Iris pigment epithelial cell (primary cell): ENCODE measurements at places on chromosomes 3 and 15.
A peak's percentile ranks its signal among the peaks of the same experiment; 100 is the strongest.

GRCh38 chr3:87359826-87360225 lies 83.4 kb upstream of the POU1F1 start:
- DNase-seq, result no peak

GRCh38 chr3:144364737-144365136 lies 393.1 kb downstream of the DIPK2A start:
- DNase-seq, result peak; percentile 34

DNA sequence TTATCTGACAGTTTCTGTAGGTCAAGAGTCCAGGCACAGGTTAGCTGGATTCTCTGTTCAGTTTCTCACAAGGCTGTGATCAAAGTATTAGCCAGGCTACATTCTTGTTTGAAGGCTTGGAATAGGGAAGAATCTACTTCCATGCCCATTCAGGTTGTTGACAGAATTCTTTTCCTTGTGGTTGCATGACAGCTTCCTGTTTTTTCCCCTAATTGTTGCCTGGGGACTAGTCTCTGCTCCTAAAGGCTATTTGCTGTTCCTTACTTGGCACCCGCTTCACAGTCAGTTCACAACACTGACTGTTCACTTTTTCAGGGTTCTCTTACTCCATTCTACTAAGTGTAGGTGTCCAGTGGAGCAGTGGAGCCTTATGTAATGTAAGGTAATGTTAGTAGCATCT lies 115.4 kb upstream of the GBE1 start:
- no peak for DNase-seq

- DNase-seq, result peak; percentile 65
These were observed 33.5 kb downstream of the BCL2L10 start for GRCh38 chr15:52078876-52079700.

- no peak for DNase-seq
These were observed 244.4 kb upstream of the COL8A1 start for GRCh38 chr3:99393961-99394360.

GRCh38 chr15:52259503-52259902 lies 36.1 kb downstream of the MYO5C start:
- DNase-seq, result no peak

GRCh38 chr3:66633402-66634381 lies 132.9 kb upstream of the LRIG1 start:
- DNase-seq, result no peak

- no peak for DNase-seq
These were observed 12.4 kb downstream of the NKTR start for GRCh38 chr3:42612928-42613327.

GRCh38 chr3:55893045-55893664 lies 406.0 kb upstream of the WNT5A start:
- peak; percentile 69 for DNase-seq

DNA sequence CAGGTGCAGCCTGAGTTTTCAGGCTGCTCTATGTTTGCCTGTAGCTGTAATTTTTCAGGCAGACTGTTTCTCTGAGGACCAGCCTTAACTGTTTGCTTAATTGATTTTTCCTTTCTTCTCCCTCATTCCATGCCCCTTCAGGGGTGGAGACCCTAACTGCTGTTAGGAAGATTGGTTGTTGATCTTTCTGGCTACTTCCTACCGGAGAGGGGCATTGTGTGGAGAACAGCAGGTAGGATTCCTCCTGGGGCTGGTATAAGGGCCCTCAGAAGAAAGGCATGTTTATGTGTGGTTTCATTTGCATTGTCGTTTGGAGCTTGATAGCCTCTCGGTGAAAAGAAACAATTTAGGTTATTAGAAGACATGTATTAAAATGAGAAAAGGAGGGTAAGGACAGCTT lies 56.9 kb upstream of the GOLGA6L2 start:
- DNase-seq, result no peak

- DNase-seq, result no peak
These were observed 26.3 kb downstream of the GABRR3 start for GRCh38 chr3:98008855-98009254.

- DNase-seq, result peak; percentile 36
These were observed at the start of gene CAND2 for GRCh38 chr3:12796171-12797123. Gene CAND2, plus strand, starts transcription at chr3:12796680. Its CDS starts 41 bp downstream, at chr3:12796721.

- no peak for DNase-seq
These were observed 168.6 kb downstream of the APBA2 start for GRCh38 chr15:29054171-29055045.

DNA sequence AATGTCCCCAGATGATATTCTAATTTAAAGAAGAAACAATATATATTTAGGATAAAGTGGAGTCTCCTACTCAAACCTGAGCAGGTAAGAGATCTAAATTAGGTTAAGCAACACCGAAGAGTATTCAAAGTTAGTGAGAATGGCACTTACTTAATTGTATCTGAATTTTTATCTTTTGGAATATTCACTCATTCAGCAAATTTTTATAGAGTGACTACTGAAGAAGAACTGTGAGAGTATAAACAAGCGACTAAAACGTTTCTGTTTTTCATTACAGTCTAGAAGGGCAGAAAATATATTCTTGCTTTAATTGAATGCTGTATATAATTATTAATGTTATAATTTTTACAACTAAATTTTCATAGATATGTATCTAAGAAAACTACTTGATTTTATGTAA lies 567.7 kb upstream of the TBL1XR1 start:
- no peak for DNase-seq

DNA sequence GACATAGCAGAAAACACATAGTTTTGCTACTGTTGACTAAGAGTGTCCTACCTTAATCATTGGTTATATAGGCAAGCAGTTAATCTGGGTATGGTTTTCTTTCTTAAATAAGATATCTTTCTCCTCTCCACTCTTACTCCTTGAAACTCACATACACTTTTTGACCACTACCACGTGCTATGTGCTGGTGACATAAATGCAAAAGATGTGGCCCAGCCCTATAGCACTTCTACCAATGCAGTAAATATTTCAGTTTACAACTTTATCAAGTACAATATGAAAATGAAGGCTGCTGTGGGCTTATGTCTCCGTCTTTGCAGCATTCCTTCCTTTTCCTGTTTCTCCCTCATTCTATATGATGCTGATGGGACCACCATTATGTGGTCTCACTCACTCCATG lies 410.2 kb upstream of the CFAP20DC start:
- DNase-seq, result no peak

DNA sequence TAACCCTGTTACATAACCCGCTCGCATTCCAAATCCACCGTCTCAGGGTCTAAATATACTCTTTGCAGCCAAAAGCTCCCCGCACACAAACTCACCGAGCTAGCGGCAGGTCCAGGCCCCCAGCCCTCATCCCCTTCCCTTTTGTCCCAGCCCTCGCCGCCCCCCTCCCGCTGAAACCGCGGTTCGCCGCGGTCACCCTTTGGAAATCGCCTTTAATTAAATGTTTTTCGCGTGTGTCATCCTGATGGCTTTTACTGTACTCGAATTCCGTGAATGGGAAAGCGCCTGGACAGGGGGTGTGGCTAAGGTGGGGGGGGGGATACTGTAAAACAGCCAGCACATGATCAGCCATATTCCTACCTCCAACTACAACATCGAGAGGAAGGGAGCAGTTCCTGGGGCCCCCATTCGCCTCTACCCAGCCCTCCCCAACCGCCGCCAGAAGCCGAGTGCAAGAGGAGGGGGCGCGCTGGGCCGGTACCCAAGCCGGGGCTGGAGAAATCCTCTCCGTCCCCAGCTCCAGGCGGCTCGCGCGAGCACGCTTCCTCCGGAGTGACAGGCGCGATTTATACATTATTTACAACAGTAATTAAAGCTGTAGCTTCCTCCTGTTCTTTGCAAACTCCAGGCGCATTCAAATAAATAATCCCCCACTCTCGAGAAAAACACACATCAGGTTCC lies 1.7 kb downstream of the RORA start:
- DNase-seq, result peak; percentile 60

DNA sequence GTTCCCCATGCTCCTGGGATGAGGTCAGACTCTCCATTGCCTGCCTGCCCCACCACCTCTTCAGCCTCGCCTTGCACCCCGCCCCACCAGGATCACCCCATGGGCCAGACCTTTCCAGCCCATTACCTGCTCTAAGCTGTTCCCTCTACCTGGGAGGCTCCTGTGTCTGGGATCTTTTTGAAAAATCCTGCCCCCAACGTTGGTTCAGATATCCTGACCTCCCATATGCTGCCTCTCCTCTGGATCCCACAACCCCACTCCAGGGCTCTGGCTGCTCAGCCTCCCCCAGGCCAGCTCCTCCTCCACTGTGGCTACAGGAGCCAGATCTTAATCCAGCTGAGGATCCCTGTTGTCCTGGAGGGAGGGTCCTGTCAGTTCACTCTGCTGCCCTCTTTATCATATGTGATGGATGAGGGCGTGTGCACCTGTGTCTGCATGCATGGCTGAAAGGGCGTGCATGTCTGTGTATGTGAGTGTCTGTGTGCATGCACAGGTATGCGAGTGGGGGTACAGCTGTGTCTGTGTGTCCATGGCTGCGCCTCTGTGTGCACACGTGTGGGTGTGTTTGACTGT lies 21.7 kb upstream of the ALAS1 start:
- DNase-seq, result no peak

- no peak for DNase-seq
These were observed 3.4 kb upstream of the FSTL1 start for GRCh38 chr3:120454076-120454689.

DNA sequence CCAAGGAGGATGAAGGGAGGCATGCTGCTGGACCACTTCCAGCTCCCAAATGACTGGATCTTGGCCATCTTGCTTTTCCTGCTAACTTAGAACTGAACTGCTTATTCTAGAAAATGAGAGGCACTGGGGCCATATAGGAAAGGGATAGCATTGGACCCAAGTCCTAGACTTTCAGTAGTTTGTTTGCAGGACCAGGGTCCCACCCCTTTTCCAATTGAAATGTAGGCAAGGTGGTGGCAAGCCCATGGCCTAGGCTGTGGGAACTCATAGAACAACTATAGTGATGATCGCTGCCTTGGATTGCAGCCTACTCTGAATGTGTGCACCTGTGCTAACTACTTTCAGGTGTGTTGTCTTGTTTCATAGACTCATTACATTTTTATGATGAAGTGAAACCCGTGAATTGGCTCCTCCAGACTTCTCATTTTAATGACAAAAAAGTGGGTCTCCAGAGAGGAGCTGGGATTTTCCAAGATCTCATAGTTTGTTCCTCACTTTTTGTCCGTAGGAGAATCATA lies 50.3 kb downstream of the TGFBR2 start:
- DNase-seq, result no peak

GRCh38 chr3:192212335-192212734 lies 515.0 kb downstream of the FGF12 start:
- no peak for DNase-seq

DNA sequence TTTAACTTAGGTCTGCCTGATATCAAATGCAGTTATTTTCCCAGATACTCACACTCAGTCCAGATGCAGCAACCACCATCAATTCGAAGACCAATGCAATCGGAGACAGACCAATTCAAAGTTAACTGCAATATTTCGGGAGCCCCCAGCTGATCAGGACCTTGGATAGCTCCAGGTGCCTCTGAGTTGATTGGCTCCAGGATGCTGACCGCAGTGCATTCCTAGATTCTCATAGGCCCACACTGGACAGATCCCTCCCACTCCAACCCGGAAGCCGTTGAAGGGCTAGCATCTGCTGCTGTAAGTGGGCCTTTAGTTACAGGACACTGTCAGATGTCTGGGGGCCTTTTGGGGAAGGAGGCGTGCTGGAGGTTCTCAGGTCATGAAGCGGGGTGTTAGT lies 89.5 kb upstream of the ATP2B2 start:
- DNase-seq, result peak; percentile 66

GRCh38 chr3:11602886-11603527 lies 40.7 kb downstream of the VGLL4 start:
- no peak for DNase-seq

- DNase-seq, result no peak
These were observed 50.2 kb upstream of the CCR4 start for GRCh38 chr3:32901005-32901932.

DNA sequence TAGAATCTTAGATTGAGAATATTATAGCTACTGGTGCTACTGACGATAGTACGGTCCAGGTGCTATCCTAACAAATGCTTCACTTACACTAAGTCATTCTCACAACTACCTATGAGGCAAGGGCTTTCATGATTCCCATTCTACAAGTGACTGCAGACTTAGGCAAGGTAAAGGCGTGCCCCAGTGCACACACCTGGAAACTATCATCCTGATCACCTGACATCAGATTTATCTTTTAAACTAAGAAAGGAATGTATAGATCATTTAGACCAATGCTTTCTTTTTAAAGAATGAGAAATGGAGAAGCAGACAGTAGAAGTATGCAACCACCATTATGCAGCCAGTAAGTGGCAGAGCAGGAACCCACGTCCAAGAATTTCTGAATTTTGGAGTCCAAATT lies 59.2 kb upstream of the LRRN1 start:
- DNase-seq, result no peak

GRCh38 chr3:192054881-192055280 lies 593.9 kb downstream of the PYDC2 start:
- peak; percentile 20 for DNase-seq

DNA sequence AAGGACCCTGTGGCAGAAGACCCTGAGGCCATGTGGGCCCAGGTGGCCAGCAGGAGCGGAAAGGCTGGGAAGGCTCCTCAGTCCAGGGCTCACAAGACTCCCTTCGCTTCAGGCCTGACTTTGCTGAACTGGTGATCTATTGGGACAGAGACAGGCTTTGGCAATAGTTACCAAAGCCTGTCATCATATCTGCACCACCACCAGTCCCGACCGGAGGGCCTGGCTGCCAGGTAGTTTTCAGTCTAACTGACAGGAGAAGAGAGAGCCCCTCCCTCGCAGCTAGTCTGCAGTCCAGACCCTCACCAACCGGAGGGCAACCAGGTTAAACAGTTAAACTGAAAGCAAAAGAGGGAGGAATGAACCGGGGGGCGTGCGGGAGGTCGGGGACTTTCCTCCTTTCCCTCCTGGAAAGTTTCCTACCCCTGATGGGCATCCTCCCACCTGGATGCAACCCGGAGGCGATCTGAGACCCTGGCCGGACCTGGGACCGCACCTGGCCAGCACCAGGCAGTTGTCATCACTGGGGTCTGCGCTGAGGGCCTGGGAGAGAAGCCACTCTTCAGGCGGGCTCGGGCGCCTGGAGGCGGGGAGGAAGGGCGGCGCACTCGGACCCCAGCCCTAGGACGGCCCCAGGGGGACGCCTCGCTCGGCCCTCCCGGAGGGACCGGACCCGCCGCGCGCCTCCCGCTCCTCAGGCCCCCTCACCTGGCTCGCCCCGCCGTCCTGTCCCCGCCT lies 435 bp downstream of the RAB27A start:
- DNase-seq, result peak; percentile 67

DNA sequence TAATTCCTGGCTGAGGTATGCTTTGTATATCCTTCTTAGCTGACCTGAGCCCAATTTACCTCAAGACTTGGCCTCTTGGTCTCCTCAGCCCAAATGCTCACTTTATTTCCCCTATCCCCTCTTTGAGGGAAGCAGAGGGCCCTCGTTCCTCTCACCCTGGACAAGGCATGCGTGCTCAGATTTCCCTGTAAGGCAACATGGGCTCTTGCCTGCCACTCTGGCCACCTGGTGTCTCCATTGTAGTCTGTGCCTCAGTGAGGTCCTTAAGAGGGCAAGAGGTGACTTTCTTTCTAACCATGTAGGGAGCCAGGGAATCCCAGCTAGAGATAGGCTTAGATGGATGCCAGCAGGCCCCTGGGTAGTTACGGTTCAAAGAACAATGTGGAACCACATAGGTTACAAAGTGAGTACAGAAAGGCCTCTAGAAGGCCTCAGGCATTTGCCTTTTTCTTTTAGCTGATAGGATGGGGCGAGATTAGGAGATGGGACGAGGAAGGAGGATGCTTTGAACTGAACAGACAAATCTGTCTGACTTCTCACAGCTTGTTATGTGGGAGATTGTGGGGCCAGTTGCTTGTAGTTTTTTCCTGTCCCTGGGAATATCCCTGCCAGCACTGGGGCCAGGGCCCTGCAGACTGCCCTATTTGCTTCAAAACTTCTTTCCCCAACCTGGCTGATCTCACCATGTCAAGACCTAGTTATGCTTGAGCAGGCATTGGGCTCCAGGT lies 1.1 kb upstream of the INTS14 start:
- no peak for DNase-seq
